Right ventricle myocardium superior (tissue), 1 donor: ENCODE measurements at places on chromosomes 11 and 22.

GRCh38 chr11:47863189-47863897 is 15.2 kb upstream of the NUP160 start:
- no peak for DNase-seq

DNA sequence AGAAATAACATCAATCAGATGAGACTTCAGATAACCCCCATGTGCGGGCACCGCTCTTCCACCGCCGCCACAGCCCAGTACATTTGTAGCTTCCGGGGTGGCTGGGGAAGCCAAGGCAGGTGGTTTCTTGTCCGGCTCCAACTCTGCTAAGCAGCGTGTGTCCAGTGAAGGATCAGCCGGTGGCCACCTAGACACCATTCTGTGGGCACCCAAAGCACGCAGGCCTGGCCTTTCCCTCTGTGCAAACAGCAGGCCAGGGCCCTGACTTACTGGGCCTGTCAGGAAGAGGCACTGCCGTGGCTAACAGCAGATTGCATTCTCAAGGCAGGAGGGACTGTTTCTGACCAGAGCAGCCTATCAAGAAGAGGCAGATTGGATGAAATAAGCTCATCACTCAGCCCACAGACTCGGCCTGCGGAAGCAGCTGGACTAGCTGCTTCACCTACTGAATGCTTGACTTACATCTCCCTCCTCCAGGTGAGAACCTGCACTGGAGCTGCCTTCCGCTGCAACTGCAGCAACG is 74.8 kb downstream of the ETS1 start:
- no peak for DNase-seq

- DNase-seq: no peak
Observed at GRCh38 chr22:40232624-40233023, 54.9 kb downstream of the TNRC6B start.

- DNase-seq: peak; percentile 63
Observed at GRCh38 chr11:74474316-74474715, 7.0 kb upstream of the KCNE3 start.

- DNase-seq: peak; percentile 57
Observed at GRCh38 chr22:42910221-42910942, 53.3 kb upstream of the ARFGAP3 start.

- no peak for DNase-seq
Observed at GRCh38 chr11:43504316-43504950, 145.7 kb downstream of the TTC17 start.

DNA sequence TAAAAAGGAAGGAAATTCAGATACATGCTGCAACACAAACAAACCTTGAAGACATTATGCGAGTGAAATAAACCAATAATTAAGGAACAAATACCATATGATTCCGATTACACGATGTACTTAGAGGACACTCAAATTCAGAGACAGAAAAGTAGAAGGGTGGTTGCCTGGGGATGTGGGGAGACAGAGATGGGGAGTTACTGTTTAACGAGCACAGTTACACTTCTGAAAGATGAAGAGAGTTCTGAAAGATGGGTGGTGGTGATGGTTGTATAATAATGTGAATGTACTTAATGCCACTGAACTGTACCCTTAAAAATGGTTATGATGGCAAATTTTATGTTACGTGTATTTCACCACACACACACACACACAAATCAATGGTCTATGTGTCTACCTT is 14.7 kb downstream of the ZBTB44 start:
- DNase-seq: no peak

GRCh38 chr11:15222777-15223176 is 108.1 kb downstream of the INSC start:
- DNase-seq: no peak

DNA sequence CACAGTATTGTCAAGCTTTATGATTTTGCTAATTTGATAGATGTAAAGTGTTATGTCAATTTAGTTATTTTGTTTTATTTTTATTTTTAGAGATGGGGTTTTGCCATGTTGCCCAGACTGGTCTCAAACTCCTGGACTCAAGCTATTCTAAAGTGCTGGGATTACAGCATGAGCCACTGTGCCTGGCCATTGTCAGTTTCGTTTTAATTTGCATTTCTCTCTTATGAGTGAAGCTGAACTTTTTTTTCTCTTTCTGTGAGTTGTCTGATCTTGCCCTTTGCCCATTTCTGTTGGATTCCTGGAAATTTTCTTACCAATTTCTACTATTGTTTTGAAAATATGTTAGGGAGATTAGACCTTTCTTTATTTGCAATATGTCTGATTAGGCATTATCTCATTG is 15.5 kb downstream of the NEU3 start:
- DNase-seq: no peak

DNA sequence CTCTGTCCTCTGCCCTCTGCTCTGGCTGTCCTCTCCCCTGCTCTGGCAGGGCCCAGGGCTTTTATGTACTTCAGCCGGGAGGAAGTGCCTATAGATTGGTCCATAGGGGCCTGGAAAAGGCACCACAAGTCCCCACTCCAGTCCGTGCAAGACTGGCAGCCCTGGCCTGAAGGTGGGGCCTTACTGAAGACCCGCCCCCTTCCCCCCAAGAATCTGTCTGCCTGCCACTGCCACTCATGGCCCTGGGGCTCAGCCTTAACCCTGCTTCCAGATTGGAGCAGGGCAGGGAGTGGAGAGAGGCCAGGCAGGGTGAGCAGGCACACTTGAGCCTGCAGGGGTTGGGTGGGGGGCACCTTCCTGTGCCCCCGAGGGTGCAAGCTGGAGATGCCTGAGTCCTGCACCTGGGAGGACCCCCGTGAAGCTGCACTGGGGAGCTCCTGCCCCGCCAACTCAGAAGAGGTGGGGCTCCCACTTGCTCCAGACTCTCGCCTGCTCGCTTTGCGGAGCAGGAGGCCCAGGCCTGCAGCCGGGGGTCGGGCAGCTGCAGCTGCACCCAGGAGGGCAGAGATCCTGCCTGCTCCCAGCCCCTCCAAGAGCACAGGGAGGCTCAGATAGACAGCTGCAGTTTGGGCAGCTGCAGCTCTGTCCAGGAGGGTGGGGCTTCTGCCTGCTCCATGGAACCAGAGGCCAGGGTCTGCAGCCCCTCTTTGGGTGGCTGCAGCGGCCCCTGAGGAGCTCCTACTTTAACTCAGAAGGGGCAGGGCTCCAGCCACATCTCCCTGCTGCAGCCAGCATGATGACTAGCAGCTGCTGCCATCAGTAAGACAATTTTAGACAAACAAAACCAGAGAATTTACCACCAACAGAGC is 51.0 kb upstream of the SC5D start:
- DNase-seq: no peak

GRCh38 chr11:117424781-117425180 is 97.1 kb downstream of the CEP164 start:
- DNase-seq: no peak

DNA sequence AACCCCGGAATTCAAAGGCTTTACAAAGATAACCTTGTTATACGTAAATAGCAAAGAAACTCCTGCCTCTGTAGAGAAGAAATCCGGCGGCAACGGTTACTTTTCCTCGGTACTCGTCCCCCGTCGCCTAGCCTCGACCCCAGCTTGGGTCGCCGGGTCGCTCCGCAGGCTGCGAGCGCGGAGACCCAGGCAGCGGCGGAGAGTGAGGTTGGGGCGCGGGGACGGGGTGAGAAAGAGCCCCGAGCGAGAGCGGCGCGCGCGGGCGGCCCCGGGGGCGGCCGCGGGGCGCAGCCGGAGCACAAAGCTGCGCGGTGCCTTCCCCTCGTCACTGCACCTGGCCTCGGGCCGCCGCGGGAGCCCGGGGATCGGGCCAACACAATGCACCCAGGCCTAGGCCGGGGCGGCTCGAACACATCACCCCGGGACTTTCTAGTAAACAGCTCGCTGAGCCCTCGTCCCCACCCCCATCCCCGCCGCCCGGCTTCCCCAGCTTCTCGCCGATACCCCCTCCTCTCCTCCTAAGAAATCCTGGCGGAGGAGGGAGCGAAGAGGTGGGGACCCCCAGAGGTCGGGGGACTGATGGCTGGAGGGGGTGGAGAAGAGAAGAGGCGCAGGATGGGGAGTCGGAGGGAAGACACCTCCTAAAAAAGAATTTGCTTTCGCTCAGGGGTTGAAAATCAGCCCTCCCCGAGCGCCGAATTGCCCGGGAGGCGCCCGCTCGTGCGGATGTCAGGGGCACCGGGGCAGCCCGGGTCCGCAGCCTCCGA is 845 bp downstream of the MPPED2 start:
- peak; percentile 62 for DNase-seq

- DNase-seq: no peak
Observed at GRCh38 chr11:34940026-34940677, 23.7 kb downstream of the PDHX start.

- DNase-seq: no peak
Observed at GRCh38 chr11:35588627-35589026, 29.6 kb upstream of the FJX1 start.

DNA sequence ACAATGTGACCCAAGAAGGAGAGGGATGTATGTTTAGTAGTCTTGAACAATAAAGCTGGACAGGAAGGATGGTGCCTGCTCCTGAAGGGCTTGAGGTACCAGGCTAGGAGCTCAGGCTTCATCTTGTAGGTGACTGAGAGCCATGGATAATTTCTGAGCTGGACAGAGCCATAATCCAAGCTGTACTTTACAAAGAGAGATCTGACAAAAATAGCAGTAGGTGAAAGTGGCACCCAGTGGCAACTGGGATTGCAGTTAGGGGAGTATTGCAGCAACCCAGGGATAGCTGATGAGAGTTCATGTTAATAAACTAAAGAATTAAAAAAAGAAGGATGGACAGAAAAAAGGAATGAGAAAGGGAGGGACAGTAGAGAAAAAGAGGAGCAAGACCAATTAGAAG is 7.4 kb downstream of the XRRA1 start:
- no peak for DNase-seq

GRCh38 chr11:45655347-45655756 is 10.1 kb downstream of the CHST1 start:
- peak; percentile 84 for DNase-seq

DNA sequence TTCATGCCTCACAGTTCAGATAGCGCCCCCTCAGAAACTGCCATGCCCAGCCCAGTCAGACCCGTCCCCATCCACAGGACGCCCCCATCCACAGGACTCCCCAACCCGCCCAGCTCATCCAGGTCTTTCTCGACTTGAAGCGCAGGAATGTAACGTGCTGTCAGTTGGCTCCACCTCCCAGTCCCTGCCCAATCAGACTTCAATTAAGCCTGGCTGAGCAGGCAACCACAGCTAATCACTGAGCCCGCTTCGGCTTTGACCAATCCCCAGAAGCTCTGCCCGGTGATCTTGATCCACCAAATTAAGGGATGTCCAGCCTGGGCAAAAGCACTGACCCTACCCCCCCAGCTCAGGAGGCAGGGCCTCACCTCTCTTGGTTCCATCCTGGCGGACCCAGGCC is 10.5 kb upstream of the MFNG start:
- DNase-seq: no peak

GRCh38 chr22:19629331-19629719 is 85.0 kb upstream of the SEPTIN5 start:
- DNase-seq: no peak

- no peak for DNase-seq
Observed at GRCh38 chr11:109864151-109864661, 229.0 kb upstream of the ZC3H12C start.

DNA sequence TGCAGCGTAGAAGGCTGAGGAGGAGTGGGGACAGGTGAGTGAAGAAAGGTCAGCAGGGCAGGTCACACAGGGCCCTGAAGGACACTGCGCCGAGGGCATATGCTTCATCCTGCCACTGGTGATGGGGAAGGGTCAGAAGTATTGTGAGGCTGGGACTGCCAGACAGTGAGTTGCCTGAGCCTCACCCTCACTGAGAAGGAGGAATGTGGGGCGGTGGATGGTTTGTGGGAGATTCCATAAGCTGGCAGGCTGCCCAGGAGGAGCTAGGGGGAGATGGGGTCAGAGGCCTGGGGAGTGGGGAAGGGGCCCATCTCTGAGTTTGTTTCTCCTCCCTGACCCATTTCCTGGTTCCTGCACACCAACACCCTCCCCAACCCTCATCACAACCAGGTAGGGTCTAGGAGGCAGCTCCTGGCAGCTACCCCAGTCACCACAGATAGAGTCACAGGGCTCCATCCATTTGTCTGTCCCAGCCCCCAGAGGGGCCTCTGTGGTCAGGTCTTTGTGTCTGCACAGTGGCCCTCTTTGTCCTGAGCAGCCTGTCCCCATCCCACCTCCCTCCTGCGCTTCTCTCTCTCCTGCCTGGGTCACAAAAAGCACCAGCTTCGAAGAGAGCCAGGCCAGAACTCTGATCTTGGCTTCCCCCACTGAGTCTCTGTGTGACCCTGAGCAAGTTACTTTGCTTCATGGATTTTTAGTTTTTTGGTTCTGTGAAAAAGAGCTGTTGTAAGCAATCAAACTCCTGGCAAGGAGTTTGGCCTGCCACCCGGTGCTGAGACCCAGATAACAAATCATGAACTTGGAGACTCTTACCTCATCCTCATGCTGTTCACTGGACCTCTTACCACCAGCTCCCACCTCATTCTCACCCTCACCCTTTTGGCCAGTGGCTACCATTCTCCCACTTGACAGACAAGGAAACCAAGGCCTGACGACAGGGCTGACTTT is 4.6 kb upstream of the P2RY2 start:
- DNase-seq: no peak

GRCh38 chr11:86138958-86139357 is 70.1 kb upstream of the PICALM start:
- no peak for DNase-seq

GRCh38 chr11:9663699-9664275 is at the start of gene SWAP70:
Gene SWAP70 (plus strand): TSS chr11:9664077. CDS start chr11:9664180, 103 bp downstream.
- peak; percentile 94 for DNase-seq

DNA sequence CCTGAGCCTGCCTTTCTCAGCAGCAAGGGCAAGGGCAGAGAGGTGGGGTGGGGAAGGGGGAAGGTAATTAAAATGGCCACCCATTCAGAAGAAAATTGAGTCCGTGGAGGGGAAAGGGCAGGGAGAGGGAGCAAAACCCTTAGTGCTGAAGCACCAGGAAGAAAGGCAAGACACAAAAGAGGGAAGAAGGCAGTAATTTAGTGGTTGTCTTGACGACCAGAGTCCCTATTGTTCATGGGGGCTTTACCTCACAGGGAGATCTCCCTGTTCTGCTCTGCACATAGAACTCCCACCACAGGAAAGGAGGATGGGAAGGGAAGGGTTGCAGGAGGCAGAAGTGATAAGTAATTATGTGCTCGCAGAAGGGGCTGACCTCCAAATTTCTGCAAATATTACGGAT is 23.4 kb downstream of the SNX19 start:
- no peak for DNase-seq

DNA sequence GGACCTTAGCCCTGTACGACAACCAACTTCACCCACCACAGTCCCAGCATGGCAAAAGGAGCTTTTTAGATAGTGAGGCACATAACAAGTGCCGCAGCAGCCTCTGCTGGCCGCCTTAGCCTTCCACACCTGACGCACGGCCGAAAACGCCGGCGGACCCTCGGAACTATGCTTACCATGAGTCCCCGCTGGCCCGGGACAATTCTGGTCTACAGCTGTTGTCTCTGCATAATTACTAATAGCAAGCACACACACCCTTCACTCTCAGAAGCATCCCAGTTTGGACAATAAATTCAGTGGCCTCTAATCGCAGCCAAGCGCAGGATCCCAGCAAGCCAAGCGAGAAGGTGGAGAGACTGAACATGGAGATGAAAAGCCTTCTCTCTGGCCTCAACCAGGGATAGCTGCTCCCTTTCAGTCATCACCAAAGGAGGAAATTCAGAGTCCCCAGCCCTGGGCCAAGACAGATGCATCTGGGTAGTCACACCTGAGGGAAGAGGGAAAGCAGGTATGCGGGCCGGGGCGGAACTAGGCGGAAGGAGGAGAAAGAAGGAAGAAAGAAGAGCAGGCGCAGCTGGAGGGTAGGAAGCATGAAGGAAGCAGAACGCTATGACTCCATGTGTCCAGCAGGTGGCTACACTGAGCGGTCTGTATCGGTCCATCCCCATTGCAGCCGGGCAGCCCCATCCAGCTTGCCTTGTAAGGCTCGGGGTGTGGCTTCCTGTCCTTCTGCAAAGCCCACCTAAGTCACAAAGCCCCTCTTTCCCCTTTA is 40.3 kb downstream of the BUD13 start:
- peak; percentile 72 for DNase-seq

- DNase-seq: no peak
Observed at GRCh38 chr11:133865466-133865865, 20.2 kb upstream of the SPATA19 start.
